ENCODE measurements at places on chromosomes 5 and 9. TPM values are rescaled to one million over a fixed set of nuclear protein-coding genes. Genes with fewer than 3 reads are reported as not detected.

The PHF24 gene
- 1.6 TPM for polyA plus RNA-seq

The SHC3 gene
- 0.69 TPM for polyA plus RNA-seq

The NEUROG1 gene
- polyA plus RNA-seq = not detected

The UHRF2 gene
- 52.3 TPM for polyA plus RNA-seq

The HEMGN gene
- 4.4 TPM for polyA plus RNA-seq

The RANBP3L gene
- 0.60 TPM for polyA plus RNA-seq

The PROB1 gene
- polyA plus RNA-seq = 2.1 TPM

The TMEM167A gene
- polyA plus RNA-seq = 68.2 TPM

The SH2D3C gene
- 7.4 TPM for polyA plus RNA-seq

The ZNF622 gene
- 32.1 TPM for polyA plus RNA-seq

The GPX8 gene
- polyA plus RNA-seq = 19.7 TPM

Data from large intestine (tissue), 12 donors.